ENCODE measurements at places on chromosomes 13 and 19.

DNA sequence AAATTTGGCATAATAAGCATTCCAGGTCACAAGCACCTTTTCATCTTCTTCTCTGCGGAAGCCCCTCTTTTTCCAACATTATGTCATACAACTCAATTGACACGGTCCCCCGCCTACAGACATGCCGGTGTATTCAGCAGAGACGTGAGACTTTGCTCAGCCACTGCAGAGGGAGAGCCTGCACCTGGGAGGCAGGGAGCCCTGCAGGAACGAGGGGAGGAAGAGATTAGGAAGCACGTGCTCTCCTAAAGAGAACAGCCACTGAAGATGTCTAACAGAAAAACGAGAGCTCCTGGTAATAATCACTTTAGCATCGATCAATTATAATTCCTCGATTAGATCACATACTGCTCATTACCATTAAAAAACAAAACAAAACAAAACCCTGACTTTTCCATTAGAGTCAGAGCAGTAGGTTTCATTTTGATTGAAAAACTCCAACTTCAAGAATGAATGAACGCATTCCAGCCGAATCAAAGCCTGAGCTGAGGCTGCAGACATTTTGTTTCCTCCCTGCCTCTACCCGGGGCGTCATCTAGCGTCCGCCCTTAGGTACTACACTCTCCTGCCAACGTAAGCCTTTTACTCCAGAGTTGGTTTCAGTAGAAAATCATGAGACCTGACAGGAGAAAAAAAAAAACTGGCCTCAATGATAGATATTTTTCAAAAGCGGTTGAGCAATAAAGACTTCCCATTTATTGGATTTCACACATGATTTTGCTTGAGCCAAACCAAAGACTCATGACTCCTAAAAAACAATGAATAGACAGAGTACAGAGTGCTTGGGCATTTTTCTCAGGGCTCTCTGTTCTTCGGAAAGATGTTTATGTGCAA is 194.5 kb downstream of the KATNAL1 start:
- peak; percentile 59 for DNase-seq

DNA sequence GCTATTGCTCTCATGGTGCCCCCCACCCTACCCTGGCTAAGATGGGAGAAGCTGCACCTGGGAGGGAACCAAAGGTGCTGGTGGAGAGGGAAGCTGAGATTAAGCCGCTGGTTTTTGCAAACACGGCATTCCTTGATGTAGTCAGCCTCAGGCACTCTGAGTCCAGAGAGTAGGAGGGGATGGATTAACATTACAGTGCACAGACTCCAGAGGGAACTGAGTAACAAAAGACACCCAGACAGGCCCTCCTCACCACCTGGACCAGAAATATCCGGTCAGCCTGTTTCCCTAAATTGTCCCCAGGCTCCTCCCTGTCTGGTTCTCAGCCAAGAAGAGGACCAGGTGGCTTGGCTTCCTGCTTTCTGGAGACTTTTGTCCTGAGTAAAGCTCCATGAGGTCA is 28.9 kb upstream of the PABPC3 start:
- no peak for DNase-seq

DNA sequence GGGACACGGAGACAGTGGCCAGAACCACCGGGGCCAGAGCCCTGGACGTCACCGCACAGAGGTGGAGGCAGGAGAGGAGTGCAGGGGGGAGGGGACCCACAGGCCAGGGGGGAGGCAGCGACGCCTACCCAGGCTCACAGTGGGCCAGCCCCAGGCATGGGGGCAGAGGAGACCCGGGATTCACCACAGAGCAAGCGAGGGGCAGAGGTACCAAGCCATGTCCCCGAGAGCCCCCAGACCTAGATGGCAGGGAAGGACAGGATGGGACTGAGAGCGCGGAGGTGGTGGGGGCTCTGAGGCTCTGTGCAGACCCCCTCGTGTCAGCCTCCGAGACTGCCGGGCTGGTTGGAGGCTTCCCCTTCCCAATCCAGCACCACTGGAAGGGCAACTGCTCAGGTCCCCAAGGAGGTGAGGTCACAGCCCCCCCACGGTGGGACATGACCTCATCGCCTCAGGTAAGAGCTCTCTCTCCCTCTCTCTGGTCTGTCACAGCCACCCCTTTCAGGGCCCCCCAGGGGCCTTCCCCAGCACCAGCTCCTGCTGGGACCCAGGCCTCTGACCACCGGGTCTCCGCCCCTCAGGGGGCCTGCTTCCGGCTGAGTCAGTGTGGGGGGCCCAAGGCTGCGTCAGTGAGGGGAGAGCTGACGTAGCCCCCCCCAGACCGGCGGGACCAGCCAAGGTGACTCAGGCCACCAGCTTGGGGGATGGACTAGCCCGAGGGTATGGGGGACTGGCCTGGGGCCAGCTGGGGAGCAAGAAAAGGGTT is 2.2 kb upstream of the IL11 start:
- DNase-seq = no peak

DNA sequence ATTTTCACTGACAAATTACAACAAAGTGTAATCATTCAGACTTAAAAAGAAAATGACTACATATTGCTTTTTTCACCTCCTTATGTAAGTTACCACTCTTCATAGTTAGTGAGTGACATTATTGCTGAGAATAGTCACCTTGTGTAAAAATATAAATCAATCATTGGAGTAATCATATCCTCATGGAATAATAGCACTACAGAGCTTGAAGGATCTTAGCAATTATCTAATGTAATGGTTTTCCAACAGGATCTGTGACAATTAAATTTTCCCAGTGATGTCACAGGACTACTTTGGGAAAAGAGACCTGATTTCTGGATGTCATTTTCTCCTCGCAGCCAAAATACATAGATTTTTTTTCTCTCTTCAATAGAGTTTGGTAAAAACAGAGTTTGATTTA is 833.0 kb upstream of the PCDH9 start:
- no peak for DNase-seq

- DNase-seq = no peak
Measured at GRCh38 chr13:33229446-33230177, 55.9 kb downstream of the STARD13 start.

- no peak for DNase-seq
Measured at GRCh38 chr13:39494006-39494405, 109.0 kb downstream of the LHFPL6 start.

GRCh38 chr19:16191216-16191908 is 6.2 kb downstream of the FAM32A start:
- DNase-seq = no peak

DNA sequence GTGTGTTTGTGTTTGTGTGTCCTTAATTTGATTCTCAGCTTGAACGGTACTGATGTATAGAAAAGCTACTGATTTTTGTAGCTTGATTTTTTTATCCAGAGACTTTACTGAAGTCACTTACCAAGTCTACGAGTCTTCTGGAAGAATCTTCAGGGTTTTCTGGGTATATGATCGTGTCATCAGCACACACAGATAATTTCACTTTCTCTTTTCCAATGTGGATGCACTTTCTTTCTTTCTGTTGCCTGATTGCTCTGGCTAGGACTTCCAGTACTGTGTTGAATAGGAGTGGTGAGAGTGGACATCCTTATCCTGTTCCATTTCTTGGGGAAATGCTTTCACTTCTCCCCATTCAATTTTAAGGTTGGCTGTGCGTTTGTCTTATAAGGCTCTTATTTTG is 7.9 kb upstream of the LILRB1 start:
- DNase-seq = no peak

DNA sequence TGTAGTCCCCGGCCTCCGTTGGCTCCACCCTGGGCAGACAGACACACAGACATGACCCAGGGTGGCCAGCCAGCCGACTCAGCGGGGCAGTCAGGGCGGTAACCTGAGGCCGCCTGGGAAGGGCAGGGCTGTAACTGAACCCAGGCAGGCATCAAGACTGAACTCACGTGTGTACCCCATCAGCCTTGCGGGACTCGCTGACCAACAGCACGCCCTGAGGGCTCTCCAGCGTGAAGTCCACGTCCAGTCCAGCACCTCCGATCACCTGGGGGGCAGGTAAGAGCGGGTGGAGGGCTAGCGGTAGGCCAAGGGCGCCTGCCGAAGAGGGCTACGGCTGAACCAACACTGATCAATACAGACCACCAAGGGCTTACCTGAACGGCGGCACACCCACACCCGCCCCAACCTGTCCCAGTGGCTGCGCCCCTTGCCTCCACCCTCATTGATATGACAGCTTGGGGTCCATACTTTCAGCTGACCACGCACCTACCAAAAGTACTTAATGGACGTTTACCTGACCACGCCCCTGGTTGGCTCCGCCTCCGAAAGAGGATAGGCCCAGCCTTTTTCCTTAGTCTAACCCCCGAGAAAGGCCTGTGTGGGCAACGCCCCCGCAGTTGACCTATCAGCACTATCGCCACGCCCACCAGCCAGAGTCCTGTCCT is 791 bp downstream of the TMED1 start:
- DNase-seq = no peak

DNA sequence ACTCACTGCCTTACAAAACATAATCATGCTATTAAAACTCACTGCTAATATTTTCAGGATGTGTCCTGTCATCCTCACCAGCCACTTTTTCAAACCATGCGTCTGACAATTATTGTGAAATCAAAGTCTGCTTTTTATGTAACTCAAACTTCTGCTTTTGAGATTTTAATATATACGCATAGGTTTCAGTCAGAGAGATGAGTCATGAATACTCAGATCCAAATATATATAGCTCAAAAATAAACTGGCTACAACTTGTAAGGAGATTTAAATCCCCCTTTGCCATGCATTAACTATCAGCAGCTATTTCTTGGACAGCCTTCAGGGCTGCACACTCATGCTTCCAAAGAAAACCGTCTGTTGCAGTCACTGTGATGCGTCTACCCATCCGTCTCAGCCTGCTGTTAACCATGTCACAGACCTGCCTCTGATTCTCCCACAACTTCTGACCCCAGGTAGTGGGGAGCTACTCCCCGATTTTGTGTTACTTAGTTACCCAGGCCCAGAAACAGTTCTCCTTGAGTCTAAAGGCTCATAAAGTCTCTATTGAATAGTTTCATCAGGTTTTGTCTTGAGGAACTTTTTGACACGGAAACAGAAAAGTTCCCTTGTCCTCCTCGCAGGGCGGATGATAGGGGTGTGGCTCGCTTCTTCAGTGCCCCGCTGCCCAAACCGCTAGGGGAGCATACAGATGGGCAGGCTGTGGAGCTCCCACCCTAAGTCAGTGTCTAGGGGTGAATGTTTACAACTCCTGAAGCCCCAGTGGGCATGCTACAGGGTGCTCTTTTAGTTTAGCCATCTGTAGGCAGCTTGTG is 33.8 kb upstream of the SGCG start:
- no peak for DNase-seq

DNA sequence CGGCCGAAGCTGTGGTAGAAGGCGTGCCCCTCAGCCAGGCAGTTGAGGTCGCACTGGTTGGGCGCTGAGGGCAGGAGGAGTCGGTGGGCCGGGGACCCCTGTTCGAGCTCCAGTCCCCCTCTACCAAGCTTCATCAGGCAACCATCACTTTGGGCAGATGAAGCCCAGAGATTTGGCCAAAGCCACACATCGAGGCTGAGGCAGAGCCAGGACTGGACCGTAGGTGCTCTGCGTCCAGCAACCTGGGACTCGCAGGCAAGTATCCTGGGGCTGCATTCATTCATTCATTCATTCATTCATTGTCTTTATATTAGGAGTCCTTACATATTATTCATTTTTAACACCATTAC is 4.3 kb downstream of the ADAMTSL5 start:
- no peak for DNase-seq

- no peak for DNase-seq
Measured at GRCh38 chr13:51044023-51044665, 66.9 kb downstream of the C13orf42 start.

DNA sequence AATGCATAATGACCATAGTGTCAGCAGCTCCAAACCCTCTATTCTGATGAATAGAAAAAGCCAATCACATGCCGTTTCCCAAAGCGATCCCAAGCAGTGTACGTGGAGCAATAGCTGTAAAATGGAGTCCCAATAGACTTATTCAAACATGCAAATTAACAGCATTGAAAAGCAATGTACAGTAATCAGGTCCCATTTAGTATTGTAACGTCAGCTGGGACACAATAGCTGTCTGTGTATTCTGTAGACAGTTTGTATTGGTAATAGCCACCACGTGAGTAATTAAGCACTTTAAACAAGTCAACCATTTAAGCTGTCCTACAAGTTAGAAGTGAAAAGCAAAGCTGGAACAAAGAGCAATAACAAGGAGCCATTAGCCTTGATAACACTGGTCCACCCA is 698.2 kb downstream of the PCDH17 start:
- DNase-seq = no peak

GRCh38 chr13:26423629-26424028 is 133.9 kb upstream of the WASF3 start:
- no peak for DNase-seq

GRCh38 chr19:51458051-51458645 is at the start of gene SIGLEC8:
SIGLEC8 (minus strand) TSS chr19:51458454; CDS start chr19:51458387, 67 bp downstream.
- DNase-seq = no peak

DNA sequence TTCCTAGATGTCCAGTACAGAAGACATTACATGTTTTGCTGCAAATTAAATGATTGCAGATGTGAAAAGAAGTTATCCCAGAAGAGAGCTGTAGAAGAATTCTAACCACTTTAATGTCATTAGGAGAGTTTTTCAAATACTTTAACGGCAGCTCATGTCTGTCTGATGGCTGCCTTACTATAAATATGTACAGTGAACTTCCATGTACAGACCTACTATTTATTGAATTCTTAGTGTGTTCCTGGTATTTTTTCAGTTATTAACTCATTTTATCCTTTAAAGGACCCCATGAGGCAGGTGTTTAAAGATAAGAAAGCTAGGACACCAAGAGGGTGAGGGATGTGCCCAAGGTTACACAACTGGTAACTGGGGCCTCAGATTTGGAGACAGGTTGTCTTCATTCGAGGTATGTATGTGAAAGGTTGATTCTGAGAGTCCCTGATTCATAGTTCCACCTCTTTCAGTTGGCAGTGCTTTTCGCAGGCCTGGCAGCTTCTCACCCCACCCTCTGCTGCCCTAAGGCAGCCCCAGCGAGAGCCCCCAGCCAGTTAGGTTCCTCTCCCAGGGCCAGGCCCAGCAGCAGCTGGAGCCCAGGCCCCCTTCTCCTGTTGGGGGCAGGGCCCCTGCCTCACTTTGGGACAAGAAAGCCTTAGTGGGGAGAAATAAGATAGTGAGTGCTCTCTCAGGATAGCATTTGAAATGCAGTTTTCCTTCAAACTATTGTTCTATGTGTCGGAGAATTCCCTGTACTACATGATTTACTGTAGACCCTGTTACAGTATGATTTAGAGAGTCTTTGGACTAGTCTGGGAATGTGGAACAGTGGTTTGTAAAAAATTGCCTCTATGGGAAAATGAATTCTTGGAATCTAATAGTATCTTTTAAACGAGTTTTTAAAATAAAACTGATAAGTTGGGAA is 67.7 kb upstream of the TEX29 start:
- DNase-seq = no peak

GRCh38 chr19:17997969-17998826 is 9.8 kb upstream of the ARRDC2 start:
- no peak for DNase-seq
